ENCODE measurements at places on chromosomes 16 and 17. TPM values are rescaled to one million over a fixed set of nuclear protein-coding genes. Genes with fewer than 3 reads are reported as not detected.
A peak's percentile ranks its signal among the peaks of the same experiment; 100 is the strongest.

DNA sequence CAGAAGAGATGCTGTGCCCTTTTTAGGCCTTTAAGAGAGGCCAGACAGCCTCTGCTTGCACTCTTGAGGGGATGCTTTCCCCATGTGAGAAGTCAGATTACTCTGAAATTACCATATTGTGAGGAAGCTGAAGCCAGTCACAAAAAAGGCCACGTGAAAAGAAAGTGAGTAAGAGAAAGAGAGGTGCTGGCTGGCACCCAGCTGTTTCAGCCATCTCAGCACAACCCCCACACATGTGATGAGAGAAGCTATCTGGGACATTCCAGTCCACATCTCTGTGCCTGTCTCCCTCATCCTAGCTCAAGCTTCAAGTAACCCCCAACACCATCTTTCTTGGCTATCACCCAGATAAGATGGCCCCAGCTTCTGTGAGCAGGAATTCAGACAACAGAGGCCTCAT, 131.4 kb downstream of the HS3ST2 start:
- DNase-seq, result no peak

Gene NOS2
- total RNA-seq, result 0.60 TPM

Gene LYRM1
- 75.2 TPM for total RNA-seq

- peak; percentile 22 for DNase-seq
These were observed 8.2 kb downstream of the UBE2O start for GRCh38 chr17:76444518-76445311.

DNA sequence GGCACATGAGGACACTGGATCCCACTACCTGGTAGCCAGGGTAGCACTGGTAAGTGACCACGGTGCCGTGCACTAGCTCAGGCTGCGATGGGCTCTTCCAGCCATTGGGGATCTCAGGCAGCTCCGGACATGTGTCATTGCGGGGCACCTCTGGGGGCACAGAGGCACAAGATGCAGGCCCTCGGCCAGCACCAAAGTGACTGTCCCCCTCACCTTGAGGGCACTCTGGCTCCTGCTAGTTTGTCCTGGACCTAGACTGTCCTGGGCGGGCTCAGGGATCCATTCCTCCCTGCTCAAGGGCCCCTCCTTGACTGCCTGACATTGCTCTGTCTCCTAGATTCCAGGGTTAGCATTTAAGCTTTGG, 6.7 kb upstream of the PHF12 start:
- DNase-seq, result no peak

Gene CHD9NB
- total RNA-seq, result 1.9 TPM

GRCh38 chr16:79823639-79824038, 223.1 kb upstream of the MAF start:
- DNase-seq, result no peak

Gene CA7
- total RNA-seq, result not detected

- DNase-seq, result no peak
These were observed 367.6 kb upstream of the ERCC4 start for GRCh38 chr16:13552062-13552959.

GRCh38 chr17:64223283-64223682, 39.8 kb downstream of the TEX2 start:
- no peak for DNase-seq

- DNase-seq, result peak; percentile 3
These were observed 37.2 kb downstream of the SKAP1 start for GRCh38 chr17:48392857-48393256.

- DNase-seq, result peak; percentile 96
These were observed 9.5 kb downstream of the SLC9A5 start for GRCh38 chr16:67258161-67258835.

Gene SMPD3
- 0.17 TPM for total RNA-seq

DNA sequence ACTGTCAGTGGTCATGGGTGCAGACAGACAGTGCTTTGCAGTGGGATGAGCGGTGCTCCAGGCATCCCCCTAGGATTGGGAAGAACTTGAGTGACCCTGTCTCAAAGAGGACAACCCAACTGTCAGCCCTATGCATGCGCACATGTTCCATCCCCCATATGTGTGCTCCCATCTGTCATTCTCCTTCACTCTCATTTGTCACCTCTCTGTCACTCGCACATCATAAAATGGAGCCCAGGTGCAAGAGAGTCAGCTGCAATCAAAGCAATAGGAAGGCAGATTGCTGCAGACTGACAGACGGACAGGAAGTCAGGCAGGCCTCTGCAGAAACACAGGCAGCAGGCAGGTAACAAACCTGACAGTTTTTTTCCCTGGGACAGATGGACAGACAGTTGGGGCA, 101.8 kb upstream of the CCL1 start:
- DNase-seq, result no peak

GRCh38 chr17:57645950-57646665, 99.0 kb downstream of the CCDC182 start:
- DNase-seq, result no peak

Gene FBXW10
- not detected for total RNA-seq

GRCh38 chr17:2075336-2076086, 20.6 kb downstream of the HIC1 start:
- DNase-seq, result no peak
